ENCODE measurements at places on chromosomes 4 and X. TPM values are rescaled to one million over a fixed set of nuclear protein-coding genes. Genes with fewer than 3 reads are reported as not detected.

Gene GLOD5
- total RNA-seq = not detected

Gene TMEM164
- total RNA-seq = 26.6 TPM

Gene SGMS2
- total RNA-seq = 58.7 TPM

Gene FREM3
- total RNA-seq = not detected

DNA sequence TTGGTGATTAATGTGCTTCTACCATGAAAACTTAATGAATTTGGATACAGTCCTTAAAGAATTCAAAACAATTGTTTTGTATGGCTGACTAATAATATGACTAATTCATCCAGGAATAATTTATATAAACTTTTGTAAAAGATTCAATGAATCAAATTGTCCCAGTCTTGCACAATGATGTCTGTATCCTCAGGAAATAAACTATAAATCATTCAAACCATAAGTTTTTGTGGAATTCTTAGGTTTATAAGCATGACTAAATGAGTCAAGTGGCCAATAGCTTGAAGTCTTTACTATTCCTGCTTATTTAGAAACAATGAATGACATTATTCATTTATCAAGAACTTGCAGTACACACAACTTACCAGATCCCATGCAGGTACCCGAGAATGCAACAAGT is 935.0 kb upstream of the INTU start:
- DNase-seq = peak; percentile 56

DNA sequence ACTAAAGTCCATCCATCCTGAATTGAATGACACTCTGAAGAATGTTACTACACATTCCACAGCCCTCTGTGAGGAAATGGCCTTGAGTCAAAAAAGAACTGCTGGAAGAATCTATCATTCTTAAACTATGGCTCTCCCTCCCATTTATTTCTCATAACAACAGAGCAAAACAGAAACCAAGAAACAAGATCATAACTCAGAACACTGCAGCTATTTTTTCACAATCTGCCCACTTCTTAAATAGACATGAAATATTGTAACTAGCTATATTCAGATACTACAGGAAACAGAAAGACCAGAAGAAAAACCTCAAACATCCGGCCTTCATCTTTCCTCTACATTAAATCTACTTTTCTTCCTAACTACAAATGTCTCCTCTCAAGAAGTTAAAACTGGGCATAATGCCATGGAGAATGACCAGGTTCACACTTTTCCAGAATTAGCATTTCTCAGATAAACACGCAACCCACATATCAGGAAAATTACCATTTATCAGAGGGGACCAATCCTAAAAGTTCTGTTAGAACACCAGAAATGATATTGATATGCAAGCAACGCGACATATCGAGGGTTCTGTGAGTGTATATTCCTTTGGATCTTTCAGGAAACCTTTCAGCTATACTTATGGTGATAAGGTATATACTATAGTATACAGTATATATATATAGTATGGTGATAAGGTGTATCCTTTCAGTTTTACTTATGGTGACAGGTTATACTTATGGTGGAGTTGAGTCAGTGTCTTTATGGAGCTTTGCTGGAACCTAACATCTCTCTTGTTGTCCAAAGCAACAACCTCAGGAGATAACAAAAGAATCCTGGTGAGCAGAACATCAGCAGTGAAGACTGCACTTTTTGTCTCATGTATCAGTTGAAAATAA is 60.4 kb upstream of the IRF2 start:
- no peak for DNase-seq

- peak; percentile 69 for DNase-seq
Observed at GRCh38 chr4:92387459-92388069, 83.8 kb downstream of the GRID2 start.

DNA sequence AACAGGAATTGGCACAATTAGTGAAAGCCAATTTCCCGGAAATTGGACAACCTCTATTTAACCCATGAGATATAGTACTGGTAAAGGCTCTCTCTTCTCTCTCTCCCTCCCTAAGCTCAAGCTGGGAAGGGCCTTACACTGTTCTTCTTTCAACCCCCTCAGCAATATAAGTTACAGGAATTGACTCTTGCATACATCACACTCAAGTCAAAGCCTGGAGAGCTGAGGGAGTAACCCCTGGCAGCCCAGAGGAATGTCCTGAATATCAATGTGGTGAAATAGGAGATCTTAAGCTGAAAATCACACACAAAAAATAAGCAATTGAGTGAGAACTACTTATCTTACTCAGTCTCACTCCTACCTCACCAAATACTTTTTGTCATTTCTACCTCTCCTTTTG is 186.9 kb upstream of the SPOCK3 start:
- no peak for DNase-seq

DNA sequence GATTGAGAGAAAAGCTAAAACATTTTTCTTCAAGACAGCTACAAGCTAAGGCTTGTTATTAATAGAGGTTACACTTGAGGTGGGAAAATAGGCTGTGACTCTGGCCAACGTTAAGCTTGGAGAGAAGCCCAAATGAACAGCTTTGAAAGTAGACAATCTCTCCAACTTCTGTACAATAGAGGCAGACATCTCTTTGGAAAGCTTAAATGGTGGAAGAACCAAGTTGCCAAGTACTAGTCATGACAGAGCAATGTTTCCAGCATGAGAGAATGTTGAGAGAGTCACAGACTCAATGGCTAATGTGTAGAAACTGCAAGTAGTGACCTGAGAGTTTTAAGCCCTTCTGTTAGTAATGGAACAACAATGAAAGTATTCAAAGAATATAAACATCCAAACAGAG is 298.1 kb downstream of the INPP4B start:
- no peak for DNase-seq

DNA sequence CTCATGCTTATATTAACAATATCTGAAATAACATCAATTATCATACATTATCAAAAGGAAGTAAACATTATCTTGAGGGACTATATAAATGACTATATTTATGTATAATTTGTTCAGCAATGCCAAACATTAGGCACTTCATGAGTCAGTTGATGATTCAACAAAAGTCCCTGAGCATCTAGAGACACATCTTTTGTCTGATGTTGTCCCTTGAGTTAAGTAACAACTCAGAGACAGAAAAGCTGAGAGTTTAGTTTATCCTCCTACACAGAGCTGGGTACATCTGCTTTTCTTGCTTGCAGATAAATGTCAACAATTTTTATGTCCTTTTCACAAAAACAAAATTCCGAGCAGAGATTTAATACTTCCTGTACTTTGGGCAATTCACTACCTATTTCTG is 311.1 kb downstream of the INPP4B start:
- peak; percentile 91 for DNase-seq

GRCh38 chrX:141158084-141158483 is 18.8 kb downstream of the LDOC1 start:
- no peak for DNase-seq
